ENCODE measurements at places on chromosomes 4 and X.

DNA sequence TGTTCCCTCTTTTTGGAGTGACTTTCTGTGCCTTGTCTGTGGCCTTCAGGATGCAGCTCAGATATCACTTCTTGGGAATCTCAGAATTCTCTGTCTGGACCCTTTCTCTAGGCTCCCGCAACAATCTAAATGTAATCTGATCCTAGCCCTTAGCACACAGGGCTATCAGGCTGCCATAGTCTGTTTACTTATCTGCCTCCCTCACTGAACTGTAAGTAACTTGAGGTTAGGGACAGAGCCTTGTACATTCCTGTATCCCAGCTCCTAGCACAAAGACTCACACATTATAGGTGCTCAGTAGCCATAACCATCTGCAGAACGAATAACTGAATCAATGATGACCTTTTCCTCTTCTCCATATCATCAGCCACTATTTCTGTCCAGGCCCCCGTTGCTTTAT, 69.5 kb downstream of the RTL9 start:
- no peak overlapping the region for H3K4me3 ChIP-seq
- no peak for DNase-seq
- H3K27me3 ChIP-seq = peaks cover 5% of the 10 kb centered on the region
- H3K36me3 ChIP-seq = no peaks in the 10 kb centered on the region
- H3K27ac ChIP-seq = no peak overlapping the region
- no peaks in the 10 kb centered on the region for H3K4me1 ChIP-seq

DNA sequence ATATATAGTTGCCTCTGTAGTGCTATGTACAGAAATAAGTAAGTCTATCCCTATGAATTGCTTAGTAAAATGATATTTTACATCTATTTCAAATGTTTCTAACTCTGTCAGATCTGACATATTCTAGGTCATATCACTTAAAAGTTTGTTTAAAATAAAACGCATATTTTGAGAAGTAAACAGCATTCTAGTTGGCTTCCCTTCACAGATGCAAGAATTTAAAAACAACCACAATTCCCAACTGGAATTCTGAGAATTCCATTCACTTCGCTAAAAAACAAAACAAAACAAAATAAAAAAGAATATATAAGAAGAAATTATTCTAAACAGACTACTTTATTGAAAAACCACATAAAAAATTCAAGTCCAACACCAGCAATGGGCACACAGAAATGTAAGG, 126.0 kb downstream of the PPP3CA start:
- no peak for DNase-seq
- no peak overlapping the region for H3K4me3 ChIP-seq
- no peak overlapping the region for H3K27ac ChIP-seq

DNA sequence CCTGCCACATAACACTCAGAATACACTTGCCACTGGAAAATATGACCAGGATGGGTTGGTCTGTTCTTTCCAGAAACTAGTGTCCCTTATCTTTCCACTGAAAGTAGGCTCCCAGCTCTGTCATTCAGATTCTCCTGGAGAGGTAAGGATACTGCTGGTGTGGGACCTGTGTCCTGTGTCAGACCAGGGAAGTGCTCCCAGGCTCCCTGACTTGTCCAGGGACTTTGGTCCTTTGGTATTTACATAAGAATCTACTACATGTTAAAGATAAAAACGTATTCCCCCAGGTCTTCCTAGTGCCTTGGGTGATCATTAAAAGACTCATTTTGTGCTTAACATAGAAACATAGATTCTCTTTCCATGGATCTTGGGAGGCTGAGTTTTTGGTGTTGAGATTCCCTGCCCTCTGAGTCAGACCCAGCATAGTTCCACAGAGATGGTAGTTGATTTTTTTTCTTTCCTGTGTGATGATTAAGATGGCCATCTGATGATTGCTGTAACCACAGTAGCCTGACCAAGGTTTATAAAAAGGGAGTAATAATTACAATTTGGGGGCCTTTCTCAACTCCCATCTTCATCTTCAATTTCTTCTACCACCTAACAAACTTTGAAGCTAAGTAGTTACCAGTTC, 159.8 kb upstream of the JADE1 start:
- H3K4me3 ChIP-seq = no peak overlapping the region
- H3K27ac ChIP-seq = no peak overlapping the region
- no peaks in the 10 kb centered on the region for H3K27me3 ChIP-seq
- DNase-seq = no peak
- no peaks in the 10 kb centered on the region for H3K4me1 ChIP-seq
- H3K36me3 ChIP-seq = no peaks in the 10 kb centered on the region

DNA sequence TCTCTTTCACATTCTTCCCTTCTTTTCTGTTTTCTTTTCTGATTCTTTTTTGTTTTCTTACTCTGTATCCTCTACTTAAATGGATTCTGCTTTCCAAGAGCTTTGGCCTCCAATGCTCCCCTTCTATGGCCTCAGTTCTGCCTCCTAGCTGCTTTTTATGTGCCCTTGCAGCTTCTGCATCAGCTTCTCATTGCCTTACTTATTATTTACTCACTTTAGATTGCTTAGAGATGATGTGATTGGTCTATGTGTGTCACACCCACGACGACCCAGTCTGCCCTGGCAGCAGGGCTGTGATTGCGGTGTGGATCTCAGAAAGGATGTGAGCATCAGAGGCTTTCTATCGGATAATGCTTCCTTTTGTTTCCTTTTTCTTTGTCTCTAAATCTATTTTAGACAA, 71.8 kb upstream of the SMARCA5 start:
- H3K27ac ChIP-seq = no peak overlapping the region
- H3K4me1 ChIP-seq = no peaks in the 10 kb centered on the region
- H3K27me3 ChIP-seq = no peaks in the 10 kb centered on the region

GRCh38 chrX:74835566-74835965, 89.7 kb downstream of the NEXMIF start:
- no peaks in the 10 kb centered on the region for H3K36me3 ChIP-seq
- no peaks in the 10 kb centered on the region for H3K4me1 ChIP-seq
- H3K4me3 ChIP-seq = no peak overlapping the region

DNA sequence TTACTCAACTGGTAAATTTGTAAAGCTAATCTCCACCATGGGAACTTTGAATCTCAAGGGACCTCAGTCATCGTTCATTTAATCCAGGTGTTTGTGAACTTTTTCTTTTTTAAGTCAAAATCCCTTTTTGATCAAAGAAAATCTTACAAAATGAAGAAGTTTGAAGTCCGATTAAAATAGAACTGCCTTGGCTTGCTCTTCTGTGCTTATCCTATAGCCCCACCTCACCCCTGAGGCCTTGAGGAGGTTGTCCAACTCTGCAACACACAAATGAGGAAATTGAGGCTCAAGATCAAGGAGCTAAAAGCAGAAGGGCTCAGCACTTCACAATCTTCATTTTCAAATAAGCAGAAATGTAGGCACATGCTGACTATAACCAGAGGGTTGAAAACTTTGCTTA, 240.3 kb upstream of the SFRP2 start:
- no peak overlapping the region for H3K27ac ChIP-seq
- no peak for DNase-seq
- no peak overlapping the region for H3K4me3 ChIP-seq
- no peaks in the 10 kb centered on the region for H3K4me1 ChIP-seq

DNA sequence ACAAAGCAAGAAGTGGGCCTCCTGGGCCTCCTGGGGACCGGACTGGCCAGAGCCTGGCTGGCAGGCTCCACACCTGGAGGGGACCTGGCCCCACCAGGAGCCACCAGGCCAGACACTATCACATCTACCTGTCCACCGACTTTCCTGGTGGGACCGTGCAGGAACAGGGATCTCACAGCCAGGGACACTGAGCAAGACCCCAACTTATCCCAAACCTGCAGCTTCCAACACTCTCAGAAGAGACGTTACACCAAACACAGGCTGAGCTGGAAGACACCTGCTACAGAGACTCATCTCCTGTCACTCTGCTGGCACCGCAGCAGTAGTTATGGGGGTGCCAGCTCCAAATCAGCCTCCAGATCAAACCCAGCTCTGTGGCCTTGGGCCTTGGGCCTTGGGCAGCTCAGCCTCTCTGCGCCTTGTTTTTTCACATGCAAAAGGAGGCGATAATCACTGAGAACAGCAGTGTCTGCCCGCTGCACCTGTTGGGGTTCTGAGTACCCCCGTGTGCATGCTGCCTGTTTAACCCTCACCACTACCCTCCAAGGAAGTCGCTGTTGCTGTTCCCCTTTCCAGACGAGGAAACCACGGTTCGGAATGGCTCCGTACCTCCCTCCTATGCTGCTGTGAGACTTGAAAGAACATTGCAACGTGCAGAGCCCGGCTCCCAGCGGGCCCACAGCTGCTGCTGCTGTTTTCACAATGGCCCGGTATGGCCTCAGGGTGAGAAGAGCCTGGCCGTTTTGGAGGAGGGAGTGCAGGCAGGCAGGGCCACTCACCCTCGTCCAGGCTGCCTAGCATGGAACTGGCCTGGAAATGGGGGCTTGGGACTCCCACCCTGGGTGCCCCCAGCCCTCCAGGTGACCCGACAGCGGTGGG, 69.6 kb downstream of the ADRA2C start:
- H3K27me3 ChIP-seq = no peaks in the 10 kb centered on the region
- no peak overlapping the region for H3K27ac ChIP-seq
- H3K36me3 ChIP-seq = no peaks in the 10 kb centered on the region
- no peak for DNase-seq
- H3K4me1 ChIP-seq = no peaks in the 10 kb centered on the region
- H3K4me3 ChIP-seq = no peak overlapping the region

- H3K27me3 ChIP-seq = no peaks in the 10 kb centered on the region
- no peaks in the 10 kb centered on the region for H3K36me3 ChIP-seq
- no peak overlapping the region for H3K4me3 ChIP-seq
- H3K27ac ChIP-seq = no peak overlapping the region
These were observed 198.9 kb downstream of the MID1IP1 start for GRCh38 chrX:38999967-39000745.

GRCh38 chr4:7167706-7168105, 24.6 kb upstream of the SORCS2 start:
- no peaks in the 10 kb centered on the region for H3K4me1 ChIP-seq
- no peak overlapping the region for H3K4me3 ChIP-seq
- no peak overlapping the region for H3K27ac ChIP-seq
- no peaks in the 10 kb centered on the region for H3K27me3 ChIP-seq
- no peaks in the 10 kb centered on the region for H3K36me3 ChIP-seq
- DNase-seq = no peak

GRCh38 chrX:15675490-15675921, 10.9 kb upstream of the CLTRN start:
- H3K36me3 ChIP-seq = no peaks in the 10 kb centered on the region
- H3K27ac ChIP-seq = peak overlapping the region; percentile 99
- H3K4me1 ChIP-seq = peaks cover 6% of the 10 kb centered on the region
- no peaks in the 10 kb centered on the region for H3K27me3 ChIP-seq

DNA sequence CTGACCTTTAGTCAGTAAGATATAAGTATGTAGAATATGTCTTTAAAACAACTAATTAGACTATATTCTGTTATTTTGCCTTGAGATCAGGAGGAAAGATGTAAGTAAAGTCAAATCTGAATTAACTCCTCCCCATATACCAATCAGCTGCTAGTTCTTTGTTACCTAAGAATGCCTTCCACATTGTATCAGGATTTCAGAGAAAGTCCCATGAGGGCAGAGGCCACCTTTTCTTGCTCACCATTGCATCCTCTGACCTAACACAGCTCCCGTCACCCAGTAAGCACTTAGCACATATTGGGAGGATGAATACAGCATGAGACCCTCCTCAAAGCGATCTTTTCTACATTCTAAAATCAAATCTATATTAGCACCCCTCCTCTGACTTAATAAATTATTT, 87.0 kb downstream of the COL25A1 start:
- no peaks in the 10 kb centered on the region for H3K36me3 ChIP-seq
- no peak overlapping the region for H3K4me3 ChIP-seq
- no peaks in the 10 kb centered on the region for H3K4me1 ChIP-seq
- peaks cover 38% of the 10 kb centered on the region for H3K27me3 ChIP-seq
- DNase-seq = no peak

Data from HCT116 (cell line).